Naive thymus-derived CD8-positive, alpha-beta T cell (primary cell): ENCODE measurements at places on chromosomes 2 and 18. TPM values are rescaled to one million over a fixed set of nuclear protein-coding genes. Genes with fewer than 3 reads are reported as not detected.

- H3K27me3 ChIP-seq, result peaks cover 48% of the 10 kb centered on the region
- H3K4me1 ChIP-seq, result peaks cover 15% of the 10 kb centered on the region
- H3K36me3 ChIP-seq, result no peaks in the 10 kb centered on the region
- no peak for DNase-seq
- no peak overlapping the region for H3K27ac ChIP-seq
These were observed 453 bp downstream of the CABLES1 start for GRCh38 chr18:23135550-23136325.

GRCh38 chr2:121297217-121297830, 12.3 kb upstream of the TFCP2L1 start:
- H3K27ac ChIP-seq, result no peak overlapping the region
- H3K4me3 ChIP-seq, result no peak overlapping the region

- no peak overlapping the region for H3K4me3 ChIP-seq
- no peak overlapping the region for H3K27ac ChIP-seq
- no peaks in the 10 kb centered on the region for H3K4me1 ChIP-seq
- no peak for DNase-seq
- H3K36me3 ChIP-seq, result peaks cover 20% of the 10 kb centered on the region
These were observed 132.7 kb upstream of the NT5C1B start for GRCh38 chr2:18722101-18722500.

DNA sequence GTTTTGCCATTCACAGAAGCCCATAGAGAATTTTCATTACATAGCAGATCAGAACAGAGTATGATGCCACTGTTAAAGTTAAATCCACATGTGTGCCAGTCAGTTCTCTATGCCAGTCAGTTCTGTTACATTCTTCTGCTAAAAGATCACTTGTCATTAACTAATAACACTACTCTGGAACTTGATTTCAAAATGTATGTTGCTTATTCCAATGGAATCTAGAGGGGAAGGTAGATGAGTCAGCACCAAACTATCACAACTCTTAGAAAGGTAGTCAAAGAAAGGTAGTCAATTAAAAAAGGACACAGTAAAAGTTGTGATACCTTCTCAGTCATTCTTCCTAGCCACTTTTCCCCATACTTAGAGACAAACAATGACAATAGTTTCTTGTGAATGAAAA, 1214.4 kb downstream of the LRP1B start:
- no peak overlapping the region for H3K4me3 ChIP-seq
- H3K27me3 ChIP-seq, result no peaks in the 10 kb centered on the region
- no peak for DNase-seq
- no peak overlapping the region for H3K27ac ChIP-seq

CCBE1 gene
- not detected for total RNA-seq

- H3K36me3 ChIP-seq, result no peaks in the 10 kb centered on the region
- H3K27ac ChIP-seq, result no peak overlapping the region
- H3K4me1 ChIP-seq, result peaks cover 18% of the 10 kb centered on the region
- no peak overlapping the region for H3K4me3 ChIP-seq
These were observed 163.2 kb upstream of the KLF7 start for GRCh38 chr2:207328944-207329386.

GRCh38 chr2:18792226-18792629, 202.9 kb upstream of the NT5C1B start:
- H3K4me1 ChIP-seq, result no peaks in the 10 kb centered on the region
- no peak overlapping the region for H3K4me3 ChIP-seq

- no peak overlapping the region for H3K27ac ChIP-seq
- peaks cover 3% of the 10 kb centered on the region for H3K27me3 ChIP-seq
- H3K4me3 ChIP-seq, result no peak overlapping the region
- H3K36me3 ChIP-seq, result no peaks in the 10 kb centered on the region
- no peaks in the 10 kb centered on the region for H3K4me1 ChIP-seq
These were observed 128.4 kb upstream of the CBLN2 start for GRCh38 chr18:72672364-72673184.

DNA sequence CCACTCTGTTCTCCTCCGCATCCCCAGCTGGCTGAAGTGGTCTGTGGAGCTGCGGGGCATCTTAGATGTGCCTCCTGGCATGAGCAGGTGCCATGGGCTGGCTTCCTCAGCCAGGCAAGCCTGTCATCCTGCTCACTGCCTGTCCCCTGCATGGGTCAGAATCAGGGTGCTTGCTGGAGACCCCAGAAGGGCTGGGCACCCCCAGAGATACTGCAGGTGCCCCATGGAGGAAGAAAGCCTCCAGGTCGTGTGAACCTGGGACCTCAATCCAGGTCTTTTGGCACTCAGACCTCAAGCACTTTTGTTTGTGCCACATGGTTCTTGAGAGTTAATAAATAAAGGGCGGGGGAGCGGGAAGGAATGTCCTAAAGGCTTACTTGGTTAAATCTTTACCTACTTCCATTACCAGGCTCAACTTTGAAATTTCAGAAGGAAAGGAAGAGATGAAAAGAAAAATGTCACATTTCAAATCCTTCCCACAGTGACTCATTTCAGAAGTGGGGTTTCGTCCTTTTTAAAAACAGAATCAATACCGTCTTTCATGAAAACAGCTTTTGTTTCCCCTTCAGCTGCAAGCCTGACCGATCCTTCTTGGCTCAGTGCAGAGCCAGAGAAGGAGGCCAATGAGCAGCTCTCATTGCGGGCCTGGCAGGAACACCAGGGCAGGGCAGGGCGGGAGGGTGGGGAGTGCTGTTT, 69.9 kb downstream of the RHOB start:
- H3K36me3 ChIP-seq, result no peaks in the 10 kb centered on the region
- no peak overlapping the region for H3K27ac ChIP-seq
- H3K4me1 ChIP-seq, result no peaks in the 10 kb centered on the region
- peaks cover 8% of the 10 kb centered on the region for H3K27me3 ChIP-seq

CXCR1 gene
- total RNA-seq, result not detected

GRCh38 chr2:56309626-56310170, 125.9 kb downstream of the CCDC85A start:
- no peaks in the 10 kb centered on the region for H3K36me3 ChIP-seq
- H3K4me3 ChIP-seq, result no peak overlapping the region
- no peaks in the 10 kb centered on the region for H3K27me3 ChIP-seq
- no peak for DNase-seq
- H3K27ac ChIP-seq, result no peak overlapping the region

DNA sequence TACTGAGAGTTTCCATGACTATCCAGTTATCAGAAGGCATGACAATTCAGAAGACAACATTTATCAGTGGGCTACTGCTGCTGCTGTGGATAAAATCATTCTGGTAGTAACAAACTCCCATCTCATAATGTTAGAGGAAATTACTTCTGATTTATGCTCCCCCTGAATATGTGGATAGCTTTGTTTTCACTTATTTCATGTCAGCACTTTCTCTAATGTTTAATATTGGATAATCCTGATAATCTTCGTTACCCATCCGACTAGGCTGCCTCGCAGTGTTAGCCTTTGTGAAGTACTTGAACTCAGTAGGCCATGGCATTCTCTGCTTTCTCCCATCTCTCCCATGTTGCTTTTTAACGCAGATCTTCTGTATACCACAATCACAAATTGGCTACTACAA, 28.4 kb downstream of the COX7A2L start:
- no peak for DNase-seq
- peaks cover 85% of the 10 kb centered on the region for H3K36me3 ChIP-seq
- H3K4me1 ChIP-seq, result no peaks in the 10 kb centered on the region
- H3K27me3 ChIP-seq, result no peaks in the 10 kb centered on the region

DNA sequence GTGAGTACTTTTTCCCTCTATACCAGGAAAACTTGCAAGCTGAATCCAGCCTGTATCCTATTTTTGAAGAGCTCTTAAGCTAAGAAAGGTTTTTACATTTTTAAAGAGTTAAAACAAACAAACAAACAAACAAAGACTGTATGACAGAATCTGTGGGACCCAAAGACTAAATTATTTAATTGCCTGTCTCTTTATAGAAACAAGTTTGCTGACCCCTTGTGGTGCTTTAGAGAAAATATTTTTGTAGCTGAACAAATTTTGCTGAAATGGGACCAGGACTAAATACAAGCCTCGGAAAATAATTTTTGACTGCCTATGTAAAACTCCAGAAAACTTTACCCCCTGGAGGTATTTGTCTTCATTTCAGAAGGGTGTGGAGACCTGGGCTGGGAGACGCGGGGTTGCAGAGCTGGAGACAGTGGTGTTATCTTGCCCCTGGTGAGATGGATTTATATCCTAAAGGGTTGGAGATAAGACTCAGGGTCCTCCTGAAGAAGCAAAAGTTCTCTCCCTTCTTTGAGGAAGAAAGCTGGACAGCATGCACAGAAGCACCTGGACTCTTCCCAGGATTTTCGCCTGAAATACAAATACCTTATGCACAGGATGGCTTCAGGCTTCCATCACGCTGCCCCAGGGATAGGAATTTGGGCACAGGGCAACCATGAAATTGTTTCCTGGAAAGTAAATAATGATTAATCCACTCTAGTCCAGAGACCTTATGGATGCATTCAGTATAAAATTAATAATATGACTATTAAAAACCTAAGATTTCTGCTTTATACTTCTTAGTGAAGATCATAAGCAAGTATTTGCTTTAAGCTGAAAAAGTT, 54.3 kb downstream of the TMX3 start:
- H3K27ac ChIP-seq, result no peak overlapping the region
- no peaks in the 10 kb centered on the region for H3K36me3 ChIP-seq
- DNase-seq, result no peak
- H3K27me3 ChIP-seq, result no peaks in the 10 kb centered on the region
- no peaks in the 10 kb centered on the region for H3K4me1 ChIP-seq

SLC4A3 gene
- total RNA-seq, result 0.19 TPM

DNA sequence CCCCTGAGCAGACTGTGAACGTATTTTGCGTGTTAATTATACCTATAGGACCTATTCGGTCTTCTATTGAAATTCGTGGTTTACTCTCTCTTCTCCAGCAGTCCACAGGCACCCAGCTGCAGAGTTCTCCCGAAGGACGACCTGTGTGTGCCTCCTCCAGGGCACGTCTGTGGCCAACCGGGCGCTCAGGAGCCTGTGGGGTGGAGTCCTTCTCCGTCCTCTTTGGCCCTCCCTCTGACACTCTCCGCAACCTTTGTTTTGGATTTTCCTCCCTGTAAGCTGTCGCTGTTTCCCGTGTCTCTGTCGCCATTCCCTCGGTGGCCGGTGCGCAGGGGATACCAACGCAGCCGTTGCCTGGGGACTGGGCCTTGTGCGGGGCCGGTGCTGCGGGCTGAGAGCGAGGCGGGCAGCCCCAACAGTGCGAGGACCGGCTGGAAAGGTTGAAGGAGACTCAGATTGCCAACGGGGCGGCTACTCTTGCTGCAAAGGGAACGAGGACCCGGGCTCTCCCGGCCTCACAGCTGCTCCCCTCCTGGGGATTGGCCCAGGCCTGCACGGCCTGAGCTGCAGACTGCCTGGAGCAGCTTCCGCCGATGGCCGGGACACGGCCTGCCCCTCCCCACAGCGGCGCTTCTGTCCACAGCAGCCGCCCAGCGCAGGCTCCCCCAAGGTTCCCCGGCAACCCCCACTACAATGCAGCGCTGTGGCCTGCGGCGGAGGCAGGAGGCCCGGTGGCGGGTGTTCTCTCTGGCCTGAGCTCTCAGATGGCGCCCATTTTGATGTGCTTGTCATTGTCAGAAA, 221.0 kb downstream of the MTX2 start:
- no peaks in the 10 kb centered on the region for H3K36me3 ChIP-seq
- peaks cover 2% of the 10 kb centered on the region for H3K4me1 ChIP-seq
- H3K27ac ChIP-seq, result no peak overlapping the region

DNA sequence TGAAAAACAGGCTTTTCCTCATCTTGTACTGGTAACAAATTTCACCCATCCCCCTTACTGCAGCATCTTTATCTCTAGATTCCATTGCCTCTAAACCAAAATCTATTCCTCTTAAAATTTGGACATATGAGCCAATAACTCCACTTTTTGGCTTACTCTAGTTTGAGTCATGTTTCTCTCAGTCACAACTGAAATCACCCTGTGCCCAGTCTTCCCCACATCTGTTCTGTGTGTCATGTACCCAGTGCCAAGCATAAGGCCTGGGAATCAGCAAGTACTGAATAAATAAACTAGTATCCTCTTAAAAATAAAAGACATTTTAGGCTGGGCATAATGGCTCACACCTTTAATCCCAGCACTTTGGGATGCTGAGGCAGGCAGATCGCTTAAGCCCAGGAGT, 20.8 kb upstream of the CHN1 start:
- H3K4me3 ChIP-seq, result no peak overlapping the region
- no peak overlapping the region for H3K27ac ChIP-seq
- peaks cover 2% of the 10 kb centered on the region for H3K36me3 ChIP-seq
- DNase-seq, result no peak
- no peaks in the 10 kb centered on the region for H3K4me1 ChIP-seq

DNA sequence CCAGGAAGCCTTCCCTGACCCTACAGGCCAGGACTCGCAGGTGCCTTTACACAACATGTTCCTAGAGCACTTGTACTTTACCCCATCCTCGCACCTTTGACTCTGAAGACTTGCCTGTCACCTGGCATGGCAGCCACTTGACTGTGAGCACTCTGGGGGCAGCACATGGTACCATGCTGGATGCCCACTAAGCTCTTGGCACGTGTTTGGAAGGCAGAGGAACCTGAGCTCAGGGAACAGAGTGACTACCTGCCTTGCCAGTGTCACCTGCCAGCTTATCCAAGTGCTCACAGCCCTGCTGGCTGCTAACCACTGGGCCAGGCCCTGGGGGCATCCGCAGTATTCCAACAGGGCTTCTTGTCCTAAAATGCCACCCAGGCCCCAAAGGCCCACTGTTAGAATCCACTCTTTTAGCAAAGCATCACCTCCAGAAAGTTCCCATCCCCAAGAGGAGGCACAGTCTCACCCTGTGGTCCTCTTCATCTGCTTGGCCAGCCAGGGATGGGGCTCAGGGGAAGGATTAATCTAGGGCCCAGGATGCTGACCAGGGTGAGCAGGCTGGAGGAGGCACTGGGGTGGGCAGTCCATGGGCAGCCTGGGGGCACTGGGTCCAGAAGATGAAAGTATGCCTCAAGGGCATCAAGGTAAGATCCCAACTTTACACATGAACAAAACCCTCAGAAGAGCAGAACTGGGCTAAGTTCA, 57.0 kb downstream of the ZBTB7C start:
- H3K4me1 ChIP-seq, result no peaks in the 10 kb centered on the region
- no peak for DNase-seq
- no peak overlapping the region for H3K4me3 ChIP-seq
- H3K27me3 ChIP-seq, result peaks cover 36% of the 10 kb centered on the region

SGPP2 gene
- 0.33 TPM for total RNA-seq

GRCh38 chr2:21228041-21228895, 104.5 kb downstream of the TDRD15 start:
- H3K36me3 ChIP-seq, result no peaks in the 10 kb centered on the region
- H3K4me3 ChIP-seq, result no peak overlapping the region
- no peak for DNase-seq
- no peaks in the 10 kb centered on the region for H3K4me1 ChIP-seq
- H3K27ac ChIP-seq, result no peak overlapping the region

KIAA2012 gene
- total RNA-seq, result not detected

DNA sequence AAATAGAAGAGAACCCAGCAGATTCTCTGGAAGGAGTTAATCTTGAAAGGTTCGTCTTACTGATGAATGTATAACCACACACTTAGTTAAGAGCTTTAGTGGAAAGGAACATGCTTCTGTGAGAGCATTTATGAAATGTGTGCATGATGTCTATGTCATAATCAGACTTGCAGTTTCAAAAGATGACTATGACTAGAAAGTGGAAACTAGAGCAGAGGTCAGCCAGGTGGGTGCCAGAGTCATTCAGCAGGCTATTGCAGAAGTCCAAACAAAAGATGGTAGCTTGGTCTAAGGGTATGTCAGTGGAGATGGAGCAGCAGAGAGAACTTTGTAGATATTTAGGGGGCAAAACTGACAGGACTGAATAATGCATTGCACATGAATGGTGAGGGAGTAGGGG, 825.8 kb downstream of the DCC start:
- no peaks in the 10 kb centered on the region for H3K27me3 ChIP-seq
- no peaks in the 10 kb centered on the region for H3K36me3 ChIP-seq
- no peak overlapping the region for H3K4me3 ChIP-seq

SKOR2 gene
- not detected for total RNA-seq

CFAP65 gene
- total RNA-seq, result not detected
